Endothelial cell (in vitro differentiated cells): ENCODE measurements at places on chromosomes 13 and 19. TPM values are rescaled to one million over a fixed set of nuclear protein-coding genes. Genes with fewer than 3 reads are reported as not detected.

DNA sequence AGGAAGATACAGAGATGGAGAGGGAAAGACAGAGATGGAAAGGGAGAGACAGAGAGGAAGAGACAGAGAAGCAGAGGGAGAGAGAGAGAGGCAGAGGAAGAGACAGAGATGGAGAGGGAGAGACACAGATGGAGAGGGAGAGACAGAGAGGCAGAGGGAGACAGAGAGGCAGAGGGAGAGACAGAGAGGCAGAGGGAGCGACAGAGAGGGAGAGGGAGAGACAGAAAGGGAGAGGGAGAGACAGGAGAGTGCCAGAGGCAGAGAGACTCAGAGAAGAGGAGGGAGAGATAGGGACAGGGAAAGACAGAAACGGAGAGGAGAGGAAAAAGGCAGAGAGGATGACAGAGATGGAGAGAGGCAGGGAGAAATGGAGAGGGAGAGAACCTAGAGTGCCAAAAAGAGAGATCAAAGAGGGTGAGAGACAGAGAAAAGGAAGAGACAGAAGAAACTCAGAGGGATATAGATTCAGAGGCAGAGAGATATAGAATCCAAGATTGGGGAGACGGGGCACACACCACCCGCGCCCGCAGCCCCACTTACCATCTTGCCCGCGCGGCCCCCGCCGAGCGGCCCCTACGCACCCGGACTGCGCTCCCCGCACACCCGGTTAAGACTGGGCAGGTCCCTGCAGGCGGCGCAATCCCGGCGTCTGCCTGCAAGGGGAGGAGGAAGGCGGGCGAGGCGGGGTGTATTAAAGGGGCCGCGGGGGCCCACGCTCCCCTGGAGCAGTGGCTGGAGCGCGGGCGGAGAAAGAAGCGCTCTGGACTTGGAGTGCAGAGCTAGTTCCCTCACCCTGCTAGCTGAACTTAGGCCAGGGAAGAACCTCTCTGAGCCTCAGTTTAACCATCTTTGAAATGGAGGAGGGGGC, 10.7 kb downstream of the TM6SF2 start:
- H3K4me3 ChIP-seq: peak overlapping the region; percentile 29
- no peak overlapping the region for H3K27ac ChIP-seq
- H3K36me3 ChIP-seq: peaks cover 5% of the 10 kb centered on the region
- peak; percentile 5 for DNase-seq

DNA sequence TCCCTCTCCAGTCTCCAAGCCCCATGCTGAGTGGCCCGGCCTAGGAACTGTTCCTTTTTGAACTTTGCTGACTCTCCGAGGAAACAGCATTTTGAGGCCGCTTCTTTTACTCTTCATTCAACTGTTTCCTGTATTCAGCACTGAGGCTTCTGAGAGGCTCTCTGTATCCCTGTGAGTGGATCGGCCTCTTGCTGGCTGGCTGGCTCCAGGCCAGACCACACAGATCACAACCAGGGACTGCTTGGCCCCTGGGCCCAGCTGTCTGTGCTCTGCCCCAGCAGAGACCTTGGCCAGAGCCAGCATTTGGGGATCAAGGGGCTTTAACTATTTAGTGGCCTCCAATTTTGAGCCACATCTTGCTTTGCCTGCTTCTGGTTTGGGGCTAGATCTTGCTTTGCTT, 75.6 kb upstream of the KL start:
- peaks cover 31% of the 10 kb centered on the region for H3K4me1 ChIP-seq
- no peak overlapping the region for H3K27ac ChIP-seq
- no peak for DNase-seq
- H3K36me3 ChIP-seq: peaks cover 9% of the 10 kb centered on the region
- H3K27me3 ChIP-seq: peaks cover 4% of the 10 kb centered on the region

GRCh38 chr19:11560404-11561051, 1.5 kb upstream of the ELOF1 start:
- H3K27me3 ChIP-seq: peaks cover 12% of the 10 kb centered on the region
- H3K27ac ChIP-seq: peak overlapping the region; percentile 32
- peaks cover 3% of the 10 kb centered on the region for H3K36me3 ChIP-seq
- DNase-seq: peak; percentile 71

The C19orf18 gene
- total RNA-seq: 1.8 TPM

The CABP5 gene
- total RNA-seq: not detected

The ZNF560 gene
- total RNA-seq: not detected

- peaks cover 4% of the 10 kb centered on the region for H3K27me3 ChIP-seq
- H3K4me1 ChIP-seq: peaks cover 28% of the 10 kb centered on the region
- no peak for DNase-seq
- H3K36me3 ChIP-seq: no peaks in the 10 kb centered on the region
- H3K27ac ChIP-seq: no peak overlapping the region
- H3K4me3 ChIP-seq: no peak overlapping the region
Measured at GRCh38 chr13:94345374-94346195, 133.9 kb downstream of the DCT start.

- H3K4me3 ChIP-seq: peak within 1 kb of the TSS; percentile 91
- DNase-seq: peak; percentile 74
- no peaks in the 10 kb centered on the region for H3K4me1 ChIP-seq
- peaks cover 3% of the 10 kb centered on the region for H3K36me3 ChIP-seq
Measured at GRCh38 chr19:913080-913748, at the start of gene R3HDM4. TSS of gene R3HDM4 (minus strand) at chr19:913219. CDS start at chr19:913157, 62 bp downstream.

The GGACT gene
- 7.0 TPM for total RNA-seq
